ENCODE measurements at places on chromosomes 5 and 9. TPM values are rescaled to one million over a fixed set of nuclear protein-coding genes. Genes with fewer than 3 reads are reported as not detected.

DNA sequence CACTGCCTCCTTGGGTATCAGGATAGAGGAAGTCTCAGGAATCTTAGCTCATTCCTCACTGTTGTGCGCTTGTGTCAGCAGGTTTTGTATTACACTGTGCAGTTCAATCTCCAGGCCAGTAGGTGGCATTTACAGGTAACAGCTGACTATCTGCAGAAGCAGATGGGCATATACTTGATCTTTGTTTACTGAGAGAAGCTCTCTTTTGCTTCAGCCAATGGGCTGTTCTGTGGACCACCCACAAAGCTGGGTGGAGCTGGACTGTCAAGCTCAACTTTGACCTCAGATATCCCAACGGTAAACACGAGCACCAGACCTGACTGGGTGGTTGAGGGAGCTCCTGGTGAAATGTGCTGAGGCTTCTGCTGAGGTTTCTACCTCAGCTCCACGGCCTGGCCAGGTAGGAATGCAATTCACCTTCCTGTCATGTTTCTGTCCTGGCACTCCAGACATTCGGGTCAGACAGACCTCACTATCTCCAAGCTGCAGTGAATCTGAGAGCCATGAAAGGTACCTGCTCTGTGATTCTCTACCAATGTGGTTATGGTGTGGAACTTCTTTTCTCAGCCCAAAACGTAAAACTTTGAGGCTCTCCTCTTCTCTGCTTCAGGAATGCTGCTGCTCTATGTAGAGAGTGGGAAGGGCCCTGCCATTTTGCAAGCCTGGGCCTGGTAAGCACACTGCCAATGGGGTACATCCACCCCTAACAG lies 167.9 kb upstream of the ACTBL2 start:
- H3K4me1 ChIP-seq: no peaks in the 10 kb centered on the region
- no peaks in the 10 kb centered on the region for H3K27me3 ChIP-seq
- no peak overlapping the region for H3K27ac ChIP-seq
- no peak overlapping the region for H3K4me3 ChIP-seq

DNA sequence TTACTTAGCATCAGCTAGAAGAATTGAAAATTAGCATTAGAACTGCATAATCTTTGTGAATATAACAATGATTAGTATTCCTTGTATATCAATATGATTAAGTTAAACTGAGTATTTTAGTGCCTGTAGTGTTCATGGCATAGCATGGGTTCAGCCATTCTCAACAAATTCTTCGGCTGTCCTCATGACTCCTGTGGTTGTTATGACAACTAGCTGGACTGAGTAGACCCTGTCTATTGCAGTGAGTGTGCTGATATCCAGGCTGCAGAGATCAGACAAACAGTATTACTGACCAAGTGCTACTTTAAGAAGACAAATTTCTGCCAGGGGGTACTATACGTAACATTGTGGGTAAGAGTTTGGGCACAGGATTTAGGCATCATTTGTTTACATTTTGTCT lies 125.9 kb downstream of the NUDT12 start:
- H3K4me3 ChIP-seq: no peak overlapping the region
- no peaks in the 10 kb centered on the region for H3K4me1 ChIP-seq
- no peak overlapping the region for H3K27ac ChIP-seq
- no peaks in the 10 kb centered on the region for H3K27me3 ChIP-seq
- DNase-seq: no peak

GRCh38 chr5:153907170-153907775 lies 131.4 kb downstream of the FAM114A2 start:
- H3K4me1 ChIP-seq: no peaks in the 10 kb centered on the region
- no peaks in the 10 kb centered on the region for H3K36me3 ChIP-seq
- no peak for DNase-seq
- no peak overlapping the region for H3K27ac ChIP-seq
- no peaks in the 10 kb centered on the region for H3K27me3 ChIP-seq

DNA sequence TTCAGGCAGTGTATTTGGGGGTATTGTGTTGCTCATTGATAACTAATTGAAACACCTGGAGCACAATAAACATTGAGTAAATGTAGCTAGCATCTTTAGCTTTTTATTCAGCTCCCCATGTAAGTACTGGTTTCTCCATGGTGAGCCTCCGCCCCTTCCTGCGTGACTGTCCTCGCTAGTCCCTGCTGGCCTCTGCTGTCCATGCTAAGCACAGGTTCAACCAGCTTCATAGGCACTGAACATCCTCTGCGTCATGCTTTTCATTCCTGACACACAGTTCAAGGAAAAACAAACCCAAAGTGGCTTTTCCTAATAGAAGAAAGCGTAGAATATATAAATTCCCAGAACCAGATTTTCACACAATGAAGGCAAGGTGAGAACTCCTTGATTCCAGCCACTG lies 27.3 kb upstream of the DAP start:
- no peak for DNase-seq
- H3K4me3 ChIP-seq: no peak overlapping the region
- H3K27me3 ChIP-seq: no peaks in the 10 kb centered on the region
- no peaks in the 10 kb centered on the region for H3K4me1 ChIP-seq
- H3K36me3 ChIP-seq: no peaks in the 10 kb centered on the region

The RLN1 gene
- total RNA-seq: 1.3 TPM

All from H1 (cell line).